AG09309 (cell line): ENCODE measurements at places on chromosomes 3 and 15.

DNA sequence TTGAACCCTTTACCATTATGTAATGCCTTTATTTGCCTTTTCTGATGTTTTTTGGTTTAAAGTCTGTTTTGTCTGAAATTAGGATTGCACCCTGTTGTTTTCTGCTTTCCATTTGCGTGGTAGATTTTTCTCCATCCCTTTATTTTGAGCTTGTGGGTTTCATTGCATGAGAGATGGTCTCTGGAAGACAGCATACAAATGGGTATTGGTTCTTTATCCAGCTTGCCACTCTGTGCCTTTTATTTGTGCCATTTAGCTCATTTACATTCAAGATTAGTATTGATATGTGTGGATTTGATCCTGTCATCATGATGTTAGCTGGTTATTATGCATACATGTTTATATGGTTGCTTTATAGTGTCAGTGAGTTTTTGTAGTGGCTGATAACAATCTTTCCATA lies 318.7 kb upstream of the PPP2R3A start:
- DNase-seq: no peak

DNA sequence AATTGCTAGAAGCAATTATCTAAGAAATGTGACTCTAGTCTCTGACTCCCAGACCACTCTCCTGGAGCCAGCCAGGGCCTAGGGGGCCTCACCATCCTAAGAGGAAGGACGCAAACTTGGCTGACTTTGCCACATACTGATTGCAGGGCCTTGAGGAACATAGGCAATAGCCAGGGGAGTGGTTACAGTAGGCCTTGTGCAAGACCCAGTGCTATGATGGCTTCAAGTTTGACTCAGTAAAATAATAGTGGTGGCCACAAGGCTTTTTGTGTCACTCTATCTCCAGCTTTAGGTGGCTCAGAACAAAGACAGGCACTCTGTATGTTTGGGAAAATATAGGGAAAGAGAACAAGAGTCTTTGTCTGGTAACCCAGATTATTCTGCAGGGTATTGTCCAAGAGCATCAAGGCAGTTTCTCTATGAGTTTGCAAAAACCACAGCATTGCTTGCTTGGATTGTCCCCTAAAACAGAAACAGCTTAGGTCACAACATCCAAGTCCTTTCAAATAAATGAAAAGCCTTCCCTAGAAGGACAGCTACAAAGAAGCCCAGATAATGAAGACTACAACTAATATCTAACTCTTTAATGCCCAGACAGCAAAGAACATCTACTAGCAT lies 631.5 kb downstream of the PYDC2 start:
- no peak for DNase-seq

DNA sequence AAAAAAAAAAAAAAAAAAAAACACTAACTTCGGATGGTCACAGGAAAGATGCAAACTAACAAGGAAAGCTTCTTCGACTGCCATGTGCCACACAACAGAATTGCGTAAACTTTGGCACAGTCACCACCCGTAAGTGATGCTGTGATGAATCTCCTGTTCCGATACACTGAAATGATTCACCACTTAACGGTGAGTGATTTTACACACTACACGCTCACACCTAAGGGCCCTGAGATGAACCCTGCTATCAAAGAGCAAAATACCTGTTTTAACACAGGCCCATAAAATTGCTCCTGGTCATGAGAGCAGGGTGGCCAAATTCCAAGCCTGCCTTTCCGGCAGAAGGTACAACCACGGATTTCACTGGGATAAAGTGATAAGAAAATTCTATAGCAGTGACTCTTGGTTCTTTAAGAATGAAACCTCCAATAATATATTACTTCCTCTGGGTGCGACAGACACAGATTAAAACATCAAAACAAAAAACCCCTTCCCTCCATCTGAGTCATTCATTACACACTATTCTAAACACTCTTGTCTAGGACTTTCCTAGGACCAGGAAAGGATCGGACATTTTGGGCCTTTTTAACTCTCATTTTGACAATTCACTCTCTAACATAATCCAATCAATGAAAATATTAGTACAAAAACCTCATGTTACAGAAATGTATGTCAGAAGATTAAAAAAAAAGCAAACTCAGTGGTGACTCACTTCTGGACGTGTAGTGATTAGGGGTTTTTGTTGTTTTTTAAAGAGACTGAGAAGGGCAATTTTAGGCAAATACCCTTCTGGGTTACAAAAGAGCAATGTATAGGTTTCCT lies 28.3 kb downstream of the LRIG1 start:
- no peak for DNase-seq

GRCh38 chr3:28743831-28744230 lies 395.2 kb upstream of the AZI2 start:
- no peak for DNase-seq

DNA sequence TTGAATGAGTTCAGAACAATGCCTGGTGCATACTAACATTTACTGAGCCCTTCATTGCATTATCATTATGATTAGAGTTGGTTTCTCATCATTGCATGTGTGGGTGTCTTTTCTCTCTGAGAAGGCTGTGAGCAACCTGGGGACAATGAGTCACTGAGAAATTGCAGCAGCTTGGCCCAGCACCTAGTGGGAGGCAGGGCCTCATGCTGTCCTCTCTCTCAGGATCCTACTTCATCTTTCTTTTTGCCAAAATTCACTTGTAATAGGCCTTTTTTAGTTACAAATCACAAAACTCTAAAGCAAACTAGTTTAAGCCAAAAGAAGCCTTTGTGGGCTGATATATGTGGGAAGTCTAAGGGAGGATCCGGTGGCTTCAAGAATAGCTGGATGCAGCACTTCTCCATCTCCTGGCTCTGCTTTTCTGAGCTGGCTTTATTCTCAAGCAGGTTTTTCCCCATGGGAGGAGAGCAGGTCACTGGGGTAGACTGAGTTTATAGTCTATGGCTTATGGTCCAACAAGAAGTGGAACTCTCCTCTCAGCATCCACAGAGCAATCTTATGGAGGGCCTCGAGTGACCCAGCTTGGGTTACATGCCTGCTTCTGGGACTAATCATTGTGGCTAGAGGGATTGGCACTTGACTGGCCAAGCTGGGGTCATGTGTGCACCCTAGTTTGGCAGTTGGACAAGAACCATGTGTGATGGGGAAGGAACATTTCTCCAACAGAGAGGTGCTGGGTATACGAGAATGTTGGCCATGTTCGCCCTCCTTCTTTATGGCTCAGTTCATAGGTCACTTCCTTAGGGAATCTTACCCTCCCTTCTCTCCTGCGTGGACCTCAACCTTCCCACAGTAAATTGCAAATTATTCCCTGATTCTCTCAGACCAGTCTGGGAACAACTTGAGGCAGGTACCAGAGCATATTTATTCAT lies 8.7 kb upstream of the CAMK1 start:
- peak; percentile 28 for DNase-seq

GRCh38 chr3:102492300-102492699 lies 57.5 kb downstream of the ZPLD1 start:
- DNase-seq: no peak

DNA sequence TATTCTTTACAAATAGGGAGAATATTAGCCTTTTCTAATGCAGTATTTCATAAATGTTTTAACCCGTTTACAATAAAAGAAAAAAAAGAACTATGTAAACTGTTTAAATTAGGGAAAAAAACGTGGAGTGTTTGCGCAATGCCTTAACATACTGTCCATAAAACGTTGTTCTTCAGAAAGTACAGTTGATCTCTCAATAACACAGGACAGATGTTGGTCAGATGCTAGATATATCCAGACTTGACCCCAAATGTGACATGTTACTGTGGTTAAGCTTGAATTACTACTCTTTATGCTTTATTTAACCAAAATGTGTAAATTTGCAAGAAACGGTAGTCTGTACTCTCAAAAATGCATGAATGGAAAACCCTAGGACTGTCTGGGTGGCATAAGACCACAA lies 110.3 kb downstream of the PLOD2 start:
- no peak for DNase-seq

DNA sequence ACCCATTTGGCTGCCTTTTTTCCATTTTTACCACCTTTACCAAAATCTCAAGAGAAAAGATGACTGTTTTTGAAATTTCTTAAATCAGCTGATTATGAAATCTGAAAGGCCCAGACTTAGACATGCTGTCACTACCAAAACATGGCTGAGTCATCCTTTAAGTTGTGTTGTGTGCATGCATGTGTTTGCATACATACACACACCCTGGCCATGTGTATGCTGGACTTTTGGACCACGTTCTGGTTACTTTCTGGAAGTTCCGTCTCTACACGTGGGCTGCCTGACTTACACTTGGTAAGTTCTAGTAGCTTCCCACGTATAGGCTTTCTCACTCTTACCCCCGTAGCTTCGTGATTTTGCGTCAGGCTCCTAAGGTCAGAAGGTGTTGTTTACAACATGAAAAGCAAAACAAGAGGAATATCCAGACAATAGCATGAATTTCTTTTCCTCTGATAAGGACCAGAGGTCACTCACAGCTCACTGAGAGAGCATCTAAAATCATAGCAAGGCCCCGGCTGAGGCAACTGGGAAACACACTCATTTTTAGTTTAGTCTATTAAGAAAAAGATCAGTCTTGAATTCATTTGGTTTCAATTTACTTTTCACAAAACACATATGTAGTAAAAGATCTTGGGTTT lies 62.4 kb downstream of the COL8A1 start:
- no peak for DNase-seq

GRCh38 chr15:62647202-62647842 lies 395.2 kb upstream of the TPM1 start:
- no peak for DNase-seq

- no peak for DNase-seq
These were observed 32.6 kb upstream of the SKIL start for GRCh38 chr3:170324962-170325361.

- DNase-seq: no peak
These were observed 432.7 kb upstream of the ALCAM start for GRCh38 chr3:104933972-104934371.

- DNase-seq: no peak
These were observed 30.6 kb downstream of the CHDH start for GRCh38 chr3:53815651-53816050.

GRCh38 chr15:44541282-44541958 lies 4.5 kb downstream of the EIF3J start:
- peak; percentile 58 for DNase-seq

DNA sequence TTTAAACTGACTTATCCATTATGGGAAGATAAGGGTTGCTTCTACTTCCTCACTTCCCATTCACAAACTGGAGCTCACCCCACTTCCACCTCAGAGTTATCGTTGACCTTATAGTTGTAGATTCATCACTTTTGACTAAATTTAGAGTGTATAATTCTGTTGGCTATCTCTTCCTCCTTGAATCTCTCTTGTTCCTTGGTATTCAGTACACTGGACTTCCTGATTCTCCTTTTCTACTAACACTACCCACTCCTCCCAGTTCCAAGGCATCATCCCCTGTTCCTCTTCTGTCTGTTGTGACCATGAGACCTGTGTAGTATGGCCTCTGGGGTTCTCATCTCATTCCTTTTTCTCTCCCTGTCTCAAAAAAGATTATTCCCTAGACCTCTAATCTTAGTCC lies 5.9 kb upstream of the GPR87 start:
- no peak for DNase-seq

DNA sequence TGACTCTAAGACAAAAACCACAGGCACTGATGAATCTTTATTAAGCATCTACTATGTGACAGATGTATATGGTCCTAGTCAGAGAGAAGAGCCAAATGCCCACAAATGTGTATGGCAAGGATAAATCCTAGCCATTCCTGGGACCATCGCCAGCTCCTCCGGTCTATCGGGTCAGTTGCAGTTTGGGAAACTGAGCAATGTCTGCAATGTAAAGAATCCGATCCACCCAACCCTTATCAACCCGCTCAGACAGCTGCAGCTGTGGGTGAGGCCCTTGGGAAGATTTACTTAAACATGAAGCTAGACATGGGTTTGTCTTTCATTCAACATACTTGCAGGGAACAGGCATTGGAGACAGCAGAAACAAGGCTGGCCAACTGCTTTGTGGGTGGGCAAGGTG lies 40.5 kb upstream of the CDV3 start:
- no peak for DNase-seq

DNA sequence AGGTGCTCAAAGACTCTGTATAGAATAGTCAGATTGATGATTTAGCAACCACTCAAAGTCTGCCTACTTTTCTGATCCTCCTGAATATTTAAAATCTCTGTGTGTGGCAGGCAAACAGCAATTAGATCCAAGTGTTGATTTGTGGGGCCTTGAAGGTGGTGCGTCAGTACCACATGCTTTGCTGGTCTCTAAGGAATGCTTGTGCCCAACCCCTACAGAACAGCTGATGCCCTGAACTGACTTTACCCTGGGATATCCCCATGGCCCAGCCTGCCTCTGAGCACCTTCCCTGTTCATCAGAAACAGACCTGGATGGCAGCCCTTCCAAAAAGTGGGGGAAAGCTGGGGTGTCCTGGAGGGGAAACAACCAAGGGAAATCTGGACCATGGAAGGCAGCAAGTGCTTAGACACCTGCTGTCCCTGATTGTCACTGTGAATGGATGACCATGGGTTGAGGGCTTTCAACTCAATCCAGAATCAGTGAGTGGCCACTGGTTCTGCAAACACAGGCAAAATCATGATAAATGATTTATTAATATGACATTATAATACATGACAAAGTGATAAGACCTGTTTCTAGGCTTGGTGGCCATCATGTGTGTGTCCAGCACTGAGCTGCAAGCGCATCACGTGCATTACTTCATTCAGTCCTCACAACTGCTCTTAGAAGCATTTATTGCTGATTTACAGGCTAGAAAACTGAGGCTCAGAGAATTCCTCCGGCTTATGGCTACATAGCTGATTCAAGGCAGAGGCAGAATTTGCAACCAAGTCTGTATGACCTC lies 76.1 kb upstream of the TPM1 start:
- no peak for DNase-seq

- no peak for DNase-seq
These were observed 66.2 kb downstream of the MAP4 start for GRCh38 chr3:47949979-47950378.

DNA sequence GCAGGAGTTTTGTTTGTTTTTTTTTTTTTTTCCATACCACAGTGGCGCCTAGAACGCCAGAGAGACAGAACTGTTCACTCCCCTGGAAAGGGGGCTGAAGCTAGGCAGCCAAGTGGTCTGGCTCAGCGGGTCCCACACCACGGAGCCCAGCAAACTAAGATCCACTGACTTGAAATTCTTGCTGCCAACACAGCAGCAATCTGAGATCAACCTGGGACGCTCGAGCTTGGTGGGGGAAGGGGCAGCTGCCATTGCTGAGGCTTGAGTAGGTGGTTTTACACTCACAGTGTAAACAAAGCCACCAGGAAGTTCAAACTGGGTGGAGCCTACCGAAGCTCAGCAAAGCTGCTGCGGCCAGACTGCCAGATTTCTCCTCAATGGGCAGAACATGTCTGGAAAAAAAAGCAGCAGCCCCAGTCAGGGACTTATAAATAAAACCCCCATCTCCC lies 29.8 kb downstream of the SPICE1 start:
- no peak for DNase-seq

DNA sequence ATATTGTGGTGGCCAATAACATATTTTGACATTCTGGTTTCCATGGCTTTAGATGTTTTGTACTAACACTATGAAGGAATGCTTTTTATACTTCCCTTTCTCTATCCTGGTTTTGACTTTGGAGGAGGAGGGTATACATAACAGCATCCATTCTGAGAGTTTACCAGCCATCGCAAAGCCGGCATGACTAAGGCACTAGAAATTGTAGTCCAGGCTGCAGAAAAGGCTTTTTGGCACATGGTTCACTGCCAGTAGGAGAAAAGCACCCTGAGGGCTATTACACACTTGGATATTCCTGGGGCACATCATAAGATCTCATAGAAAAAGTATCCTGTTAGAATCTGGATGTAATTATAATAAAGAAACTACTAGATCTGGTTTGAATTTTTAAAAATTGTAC lies 101.8 kb downstream of the STT3B start:
- DNase-seq: peak; percentile 76

- no peak for DNase-seq
These were observed 2.7 kb downstream of the MECOM start for GRCh38 chr3:169660709-169661360.
